Stimulated activated naive B cell treated with anti-CD40 and anti-IgM and Interleukin-4, amounts not matched to agents 10 μg/mL and 1 μg/mL and 100 μg/mL, for 72 hours (primary cell): ENCODE measurements at places on chromosomes 5 and 9.

DNA sequence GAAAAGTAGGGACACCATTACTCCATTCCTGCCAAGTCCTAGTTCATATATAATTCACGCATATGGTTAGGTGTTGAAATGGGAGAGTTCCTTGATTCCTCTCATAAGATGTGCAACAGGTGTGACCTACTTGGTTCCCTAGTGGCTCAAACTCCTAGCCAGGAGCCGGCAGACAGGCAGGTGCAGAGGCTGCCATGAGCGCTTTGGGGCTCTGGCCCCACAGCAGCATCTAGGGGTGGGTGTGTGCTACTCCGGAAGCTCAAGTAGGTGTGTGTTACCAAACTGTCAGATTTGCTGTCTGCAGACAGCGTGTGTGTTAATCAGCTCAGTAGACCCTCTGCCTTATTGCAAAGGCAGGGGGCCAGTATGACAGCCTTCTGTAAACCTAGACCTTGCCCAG lies 1652.4 kb upstream of the ACO1 start:
- no peak for DNase-seq

- no peak for DNase-seq
Measured at GRCh38 chr9:77710316-77710715, 62.2 kb upstream of the GNA14 start.

DNA sequence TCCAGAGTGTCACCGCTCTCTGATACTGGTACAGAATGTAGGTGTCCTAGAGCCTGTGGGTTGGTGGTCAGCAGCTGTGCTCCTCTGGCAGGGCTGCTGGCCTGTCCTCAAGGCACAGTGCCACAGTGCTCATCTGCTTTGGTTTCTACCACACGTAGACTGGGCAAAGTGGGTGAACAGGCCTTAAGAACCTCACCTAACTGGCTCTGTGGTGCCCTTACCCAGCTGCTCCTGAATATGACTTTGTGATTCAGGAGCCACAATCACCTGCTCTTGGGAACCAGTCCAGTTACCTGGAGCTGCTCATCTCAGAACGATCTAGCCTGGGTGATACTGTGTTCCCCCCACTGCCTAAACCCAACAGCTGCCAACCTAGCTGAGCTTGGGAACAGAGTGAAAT lies 6.4 kb downstream of the NOP16 start:
- no peak for DNase-seq

- DNase-seq = no peak
Measured at GRCh38 chr5:164649266-164649665, 1143.8 kb downstream of the MAT2B start.
